Right ventricle myocardium superior (tissue), 1 donor: ENCODE measurements at places on chromosomes 16 and 17.

DNA sequence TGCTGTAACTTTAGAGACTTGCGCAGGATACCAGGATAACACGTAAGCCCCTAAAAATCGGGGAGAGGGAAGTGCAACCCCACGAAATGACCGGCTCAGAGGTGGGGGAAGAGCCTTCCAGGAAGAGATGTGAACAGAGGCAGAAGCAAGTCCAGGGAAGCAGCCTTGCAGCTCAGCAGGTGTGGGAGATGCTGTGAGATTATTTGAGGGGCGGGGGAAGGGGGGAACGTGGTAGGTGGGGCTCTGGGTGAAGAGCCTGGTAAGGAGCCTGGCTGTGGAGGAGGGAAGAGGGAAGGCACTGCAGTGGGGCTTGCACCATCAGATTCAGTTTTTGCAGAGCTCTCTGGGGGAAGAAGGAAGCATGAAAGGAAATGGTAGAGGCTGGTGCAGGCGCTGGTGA, 95.4 kb upstream of the CACNG5 start:
- DNase-seq = no peak

DNA sequence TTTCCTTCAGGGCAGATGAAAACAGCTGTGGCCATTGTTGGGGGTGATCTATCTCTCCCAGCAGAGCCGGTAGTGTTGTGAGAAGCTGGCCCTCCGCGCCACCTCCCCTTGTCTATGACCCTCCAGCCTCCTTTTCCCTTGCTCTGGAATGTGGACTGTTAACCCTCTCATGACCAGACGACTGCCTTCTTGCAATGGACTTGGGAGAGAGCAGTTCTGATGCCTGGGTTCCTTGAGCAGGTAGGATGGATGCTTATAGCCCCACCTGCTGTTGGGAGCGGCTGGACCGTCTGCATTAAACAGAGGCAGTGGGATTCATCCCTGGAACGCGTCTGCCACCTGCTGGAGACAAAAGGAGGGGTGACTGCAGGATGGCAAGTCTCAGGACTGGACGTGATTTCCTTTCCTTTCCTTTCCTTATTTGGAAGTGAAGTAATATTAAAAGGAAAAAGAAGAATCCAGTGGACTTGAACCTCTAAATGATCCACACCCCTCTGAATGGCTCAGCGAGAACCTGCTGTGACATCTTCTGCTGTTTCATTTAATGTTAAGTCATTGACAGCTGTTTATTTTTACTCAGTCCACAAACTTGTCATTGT, 1.8 kb upstream of the SOST start:
- DNase-seq = peak; percentile 95

GRCh38 chr17:30388321-30389179, 9.8 kb downstream of the CPD start:
- no peak for DNase-seq

- DNase-seq = no peak
Observed at GRCh38 chr16:49016461-49016860, 265.2 kb downstream of the CBLN1 start.

- no peak for DNase-seq
Observed at GRCh38 chr17:7318121-7318860, 3.1 kb upstream of the GPS2 start.

GRCh38 chr16:78289844-78290277, 190.4 kb downstream of the WWOX start:
- DNase-seq = no peak

DNA sequence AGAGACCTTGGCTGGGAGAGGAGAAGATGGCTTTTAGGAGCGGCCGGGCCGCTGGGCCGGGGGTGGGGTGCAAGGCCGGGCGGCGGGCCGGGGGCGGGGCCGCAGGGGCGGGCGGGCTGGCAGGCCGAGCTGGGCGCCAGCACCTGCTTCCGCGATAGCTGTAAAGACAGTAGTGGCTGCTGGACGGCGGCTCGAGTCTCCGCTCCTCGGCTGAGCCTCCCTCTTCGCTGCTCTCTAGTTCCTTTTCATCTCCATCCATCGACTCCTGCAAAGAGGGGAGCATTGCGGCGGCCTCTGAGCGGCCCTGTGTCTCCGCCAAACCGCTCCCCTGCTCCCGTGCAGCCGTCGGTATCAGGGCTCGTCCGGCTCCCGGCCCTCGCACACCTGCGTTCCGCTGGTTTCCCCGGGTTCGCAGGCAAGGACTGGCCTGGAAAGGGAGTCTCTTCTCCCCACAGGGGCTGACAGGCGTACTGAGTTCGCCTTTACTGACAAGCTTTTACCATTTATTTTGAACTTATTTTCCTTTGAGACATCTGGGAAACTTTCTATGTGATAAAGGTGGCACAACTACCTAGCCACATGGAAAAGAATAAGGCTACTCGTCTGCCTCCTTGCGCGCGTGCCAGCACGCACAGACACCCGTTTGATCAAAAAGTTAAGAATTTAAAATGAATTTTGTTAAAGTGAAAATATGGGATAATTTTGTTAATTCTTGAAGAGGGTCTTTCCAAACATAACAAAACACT, at the start of gene C17orf75:
Gene C17orf75, minus strand, starts transcription at position 317 of the 746 bp plus-strand sequence. Its CDS starts 34 bp downstream, at position 283.
- DNase-seq = peak; percentile 87

DNA sequence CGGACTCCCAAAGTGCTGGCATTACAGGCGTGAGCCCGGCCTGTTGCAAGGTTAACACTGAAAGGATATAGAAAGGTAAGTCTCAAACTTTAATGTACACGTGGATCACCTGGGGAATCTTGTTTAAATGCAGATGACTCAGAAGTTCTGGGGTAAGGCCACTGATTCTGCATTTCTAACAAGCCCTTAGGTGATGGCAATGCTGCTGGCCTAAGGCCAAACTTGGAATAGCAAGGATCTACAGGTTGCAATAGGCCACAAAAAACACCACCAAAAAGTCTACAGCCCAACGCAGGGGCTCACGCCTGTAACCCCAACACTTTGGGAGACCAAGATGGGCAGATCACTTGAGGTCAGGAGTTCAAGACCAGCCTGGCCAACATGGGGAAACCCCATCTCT, 4.2 kb downstream of the CMTM4 start:
- no peak for DNase-seq

- DNase-seq = no peak
Observed at GRCh38 chr16:65323655-65324237, 201.9 kb upstream of the CDH11 start.

GRCh38 chr16:49048557-49048956, 233.1 kb downstream of the CBLN1 start:
- no peak for DNase-seq

GRCh38 chr16:88530858-88531203, 39.4 kb upstream of the ZC3H18 start:
- no peak for DNase-seq

DNA sequence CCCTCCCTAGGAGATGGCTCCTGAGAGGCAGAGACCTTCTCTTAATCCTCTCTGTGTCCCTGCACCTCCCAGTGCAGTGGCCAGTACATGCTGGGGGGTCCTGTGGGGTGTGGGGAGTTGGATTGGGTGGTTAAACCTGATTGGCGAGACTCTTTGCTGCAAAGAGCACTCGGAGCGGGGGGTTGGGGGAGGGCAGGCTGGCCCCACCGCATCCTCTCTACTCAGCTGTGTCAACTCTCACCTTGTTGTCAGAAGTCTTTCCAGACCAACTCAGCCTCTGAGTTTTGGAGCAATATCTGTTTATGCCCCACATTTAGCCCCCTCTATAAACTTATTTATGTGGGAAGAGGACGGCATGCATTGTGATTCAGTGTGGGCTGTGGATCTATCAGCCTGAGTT, 40.0 kb downstream of the SMARCE1 start:
- DNase-seq = no peak

GRCh38 chr16:60142619-60143347, 1408.7 kb upstream of the GOT2 start:
- DNase-seq = no peak

DNA sequence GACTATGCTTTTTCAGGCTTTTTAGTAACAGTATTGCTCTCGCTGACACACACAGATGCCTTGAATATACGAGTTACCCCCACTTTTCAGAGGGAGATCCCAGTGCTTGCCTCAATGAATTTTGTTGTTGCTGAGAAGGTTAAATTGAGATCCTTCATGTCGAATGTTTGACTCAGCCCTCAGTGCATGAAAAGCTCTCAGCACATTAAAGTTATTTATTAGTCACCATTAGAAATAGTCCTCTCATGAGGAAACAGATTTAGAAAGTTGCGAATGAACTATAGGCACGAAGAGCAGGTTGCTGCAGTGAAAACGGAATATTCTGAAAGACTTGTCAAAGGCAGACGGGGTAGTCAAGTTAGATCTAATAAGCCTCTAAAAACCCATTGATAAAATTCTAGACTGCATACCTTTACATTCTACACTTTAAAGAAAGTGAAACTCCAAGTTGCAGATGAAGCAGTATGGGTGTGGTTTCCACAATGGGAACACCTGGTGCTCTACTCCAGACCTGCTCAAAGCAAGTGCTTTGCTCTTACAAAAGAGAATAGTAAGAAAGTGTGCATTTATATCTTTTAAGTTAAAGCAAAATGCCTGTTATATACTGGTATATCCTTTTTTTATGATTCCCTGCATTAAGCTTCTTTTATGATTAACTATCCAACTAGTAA, 238.1 kb downstream of the MAF start:
- DNase-seq = no peak

GRCh38 chr17:41736983-41737679, 2.7 kb upstream of the HAP1 start:
- DNase-seq = no peak

DNA sequence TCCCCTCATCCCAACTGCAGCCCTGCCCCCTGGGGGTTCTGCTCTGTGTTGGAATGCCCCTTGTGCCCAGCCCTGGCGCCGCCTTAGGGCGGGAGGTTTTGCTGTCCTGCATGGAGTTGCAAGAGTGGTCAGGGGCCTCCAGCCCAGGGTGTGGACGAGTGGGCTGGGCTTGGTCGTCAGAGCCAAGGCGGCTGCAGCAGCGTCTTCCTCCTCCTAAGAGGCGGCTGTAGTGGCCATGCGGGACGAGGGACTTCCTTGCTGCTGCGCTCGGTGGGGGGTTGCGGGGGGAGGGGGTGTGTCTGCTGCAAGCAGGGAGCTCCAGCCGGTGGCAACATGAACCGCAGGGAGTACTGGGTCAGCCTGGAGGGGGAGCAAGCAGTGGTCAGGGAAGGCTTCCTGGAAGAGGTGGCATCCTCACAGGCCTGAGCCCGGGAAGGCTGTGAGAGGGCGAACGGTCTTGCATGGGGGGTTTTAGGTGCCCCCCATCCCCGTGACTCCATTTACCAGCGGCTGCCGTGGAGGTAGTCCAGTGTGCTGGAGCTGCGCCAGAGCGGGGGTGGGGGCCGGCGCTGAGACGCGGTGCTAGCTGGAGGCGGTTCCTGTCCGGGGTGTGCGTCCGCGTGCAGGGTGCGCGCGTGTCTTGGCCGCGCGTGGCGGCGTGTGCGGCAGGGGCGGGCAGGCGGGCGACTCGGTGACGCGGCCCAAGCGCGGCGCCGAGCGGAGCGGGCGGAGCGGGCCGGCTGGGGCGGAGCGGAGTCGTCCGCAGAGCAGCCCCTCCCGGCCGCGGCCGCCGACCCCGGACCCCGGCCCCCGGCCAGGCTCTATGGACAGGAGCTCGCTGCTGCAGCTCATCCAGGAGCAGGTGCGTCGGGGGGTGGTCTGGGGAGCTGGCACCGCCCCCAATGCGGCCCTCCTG, at the start of gene RHBDL1:
Gene RHBDL1, plus strand, starts transcription at position 704 of the 916 bp plus-strand sequence. Its CDS starts 120 bp downstream, at position 824.
- DNase-seq = no peak

GRCh38 chr17:6374761-6375312, 60.1 kb downstream of the AIPL1 start:
- no peak for DNase-seq

GRCh38 chr16:84614968-84615813, 2.7 kb downstream of the COTL1 start:
- no peak for DNase-seq
